Naive thymus-derived CD8-positive, alpha-beta T cell (primary cell): ENCODE measurements at places on chromosomes 7 and 10. TPM values are rescaled to one million over a fixed set of nuclear protein-coding genes. Genes with fewer than 3 reads are reported as not detected.

TMEM176B gene
- total RNA-seq, result not detected

NUDT1 gene
- total RNA-seq, result 18.5 TPM

DNA sequence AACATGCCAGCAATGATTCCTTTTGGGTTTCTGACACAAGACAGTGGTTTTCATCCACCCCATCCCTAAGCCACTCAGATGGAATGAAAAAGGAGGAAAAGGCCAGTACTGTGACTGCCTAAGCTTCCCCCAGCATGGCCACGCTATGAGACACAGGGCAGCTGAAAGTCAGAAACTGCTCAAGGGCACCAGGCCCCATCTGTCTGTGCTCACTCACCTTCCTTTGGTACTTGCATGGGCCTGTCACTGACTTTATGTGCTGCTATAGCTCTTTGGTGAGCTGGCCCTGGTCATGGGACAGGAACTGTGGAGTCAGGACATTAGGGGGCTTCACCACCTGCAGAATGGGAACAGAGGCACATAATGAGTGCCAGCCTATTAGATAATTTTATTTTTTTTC lies 21.2 kb upstream of the ACSM6 start:
- no peak overlapping the region for H3K27ac ChIP-seq
- H3K27me3 ChIP-seq, result peaks cover 2% of the 10 kb centered on the region
- H3K36me3 ChIP-seq, result no peaks in the 10 kb centered on the region
- DNase-seq, result no peak

SCRN1 gene
- 17.3 TPM for total RNA-seq

- H3K4me1 ChIP-seq, result peaks cover 14% of the 10 kb centered on the region
- H3K36me3 ChIP-seq, result no peaks in the 10 kb centered on the region
- no peaks in the 10 kb centered on the region for H3K27me3 ChIP-seq
Measured at GRCh38 chr10:123019941-123020703, 11.3 kb downstream of the ACADSB start.

DPY19L1 gene
- 7.1 TPM for total RNA-seq

GRCh38 chr7:81721437-81721836 lies 48.4 kb downstream of the HGF start:
- no peaks in the 10 kb centered on the region for H3K27me3 ChIP-seq
- DNase-seq, result no peak
- H3K27ac ChIP-seq, result no peak overlapping the region
- no peaks in the 10 kb centered on the region for H3K4me1 ChIP-seq
- H3K36me3 ChIP-seq, result no peaks in the 10 kb centered on the region
- no peak overlapping the region for H3K4me3 ChIP-seq

DNA sequence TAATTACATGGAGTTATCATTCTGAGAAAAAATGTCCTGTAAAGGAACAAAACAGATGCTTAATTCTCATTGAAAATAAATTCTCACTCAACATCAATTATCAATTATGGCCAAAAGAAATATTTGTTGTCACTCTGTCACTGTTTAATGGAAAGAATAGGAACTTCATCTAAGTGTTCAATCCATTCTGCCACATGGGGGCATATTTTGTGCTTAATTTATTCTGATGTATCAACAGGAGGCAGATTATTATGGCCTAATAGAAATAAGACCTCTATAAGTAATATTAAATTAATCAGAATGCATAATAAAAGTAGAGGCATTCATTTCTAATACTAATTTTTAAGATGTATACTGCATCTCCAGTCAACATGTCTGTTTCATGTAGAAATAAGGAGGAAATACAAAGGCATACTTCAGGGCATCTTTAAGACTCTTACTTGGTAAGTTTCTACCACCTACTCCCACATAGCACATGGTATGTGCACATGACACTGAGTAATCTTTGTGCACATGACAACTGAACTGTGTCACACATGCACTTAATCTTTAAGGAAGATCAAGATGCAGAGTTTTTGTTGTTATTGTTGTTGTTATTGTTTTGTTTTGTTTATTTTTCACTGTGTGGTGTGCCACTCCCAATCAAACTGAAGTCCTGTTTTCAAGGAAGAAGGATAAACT lies 420.4 kb upstream of the SEMA3A start:
- no peaks in the 10 kb centered on the region for H3K36me3 ChIP-seq
- no peak overlapping the region for H3K4me3 ChIP-seq
- H3K27me3 ChIP-seq, result no peaks in the 10 kb centered on the region
- no peak overlapping the region for H3K27ac ChIP-seq

DNA sequence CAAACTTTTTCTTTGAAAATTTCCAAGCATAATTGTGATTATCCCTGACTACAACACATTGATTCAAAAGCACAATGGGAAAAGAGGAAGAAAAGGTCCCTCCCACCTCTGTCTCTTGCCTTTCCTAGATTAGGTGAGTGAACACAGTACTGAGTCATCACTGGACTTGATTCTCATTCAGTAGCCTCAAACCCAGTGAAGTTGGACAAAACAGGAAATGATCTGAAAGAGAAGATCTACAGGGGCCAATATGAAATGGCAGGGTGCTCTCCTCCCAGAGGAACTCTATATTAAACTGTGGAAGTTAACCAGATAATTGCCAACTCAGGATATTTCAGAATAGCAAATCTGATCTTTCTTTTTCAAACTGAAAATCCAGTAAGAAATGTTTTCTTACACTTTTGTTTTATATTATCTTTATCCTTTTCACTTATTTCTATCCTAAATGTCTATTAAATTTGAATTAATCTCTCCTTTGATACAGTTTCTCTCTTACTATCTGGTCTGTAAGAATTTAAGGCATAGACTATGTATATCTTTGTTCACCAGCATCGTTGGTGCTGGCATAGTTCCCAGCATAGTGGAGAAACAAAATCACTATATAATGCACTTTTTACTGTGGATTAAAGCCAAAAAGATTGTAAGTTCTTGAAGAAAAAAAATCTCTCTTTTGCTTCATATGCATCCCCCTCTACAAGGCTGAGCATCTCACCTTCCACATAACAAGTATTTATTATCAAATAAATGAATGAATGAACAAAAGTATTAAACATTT lies 41.4 kb upstream of the IKZF1 start:
- no peak for DNase-seq
- H3K4me1 ChIP-seq, result peaks cover 91% of the 10 kb centered on the region
- peak overlapping the region; percentile 43 for H3K4me3 ChIP-seq
- H3K36me3 ChIP-seq, result no peaks in the 10 kb centered on the region
- peak overlapping the region; percentile 88 for H3K27ac ChIP-seq
- H3K27me3 ChIP-seq, result no peaks in the 10 kb centered on the region

DNA sequence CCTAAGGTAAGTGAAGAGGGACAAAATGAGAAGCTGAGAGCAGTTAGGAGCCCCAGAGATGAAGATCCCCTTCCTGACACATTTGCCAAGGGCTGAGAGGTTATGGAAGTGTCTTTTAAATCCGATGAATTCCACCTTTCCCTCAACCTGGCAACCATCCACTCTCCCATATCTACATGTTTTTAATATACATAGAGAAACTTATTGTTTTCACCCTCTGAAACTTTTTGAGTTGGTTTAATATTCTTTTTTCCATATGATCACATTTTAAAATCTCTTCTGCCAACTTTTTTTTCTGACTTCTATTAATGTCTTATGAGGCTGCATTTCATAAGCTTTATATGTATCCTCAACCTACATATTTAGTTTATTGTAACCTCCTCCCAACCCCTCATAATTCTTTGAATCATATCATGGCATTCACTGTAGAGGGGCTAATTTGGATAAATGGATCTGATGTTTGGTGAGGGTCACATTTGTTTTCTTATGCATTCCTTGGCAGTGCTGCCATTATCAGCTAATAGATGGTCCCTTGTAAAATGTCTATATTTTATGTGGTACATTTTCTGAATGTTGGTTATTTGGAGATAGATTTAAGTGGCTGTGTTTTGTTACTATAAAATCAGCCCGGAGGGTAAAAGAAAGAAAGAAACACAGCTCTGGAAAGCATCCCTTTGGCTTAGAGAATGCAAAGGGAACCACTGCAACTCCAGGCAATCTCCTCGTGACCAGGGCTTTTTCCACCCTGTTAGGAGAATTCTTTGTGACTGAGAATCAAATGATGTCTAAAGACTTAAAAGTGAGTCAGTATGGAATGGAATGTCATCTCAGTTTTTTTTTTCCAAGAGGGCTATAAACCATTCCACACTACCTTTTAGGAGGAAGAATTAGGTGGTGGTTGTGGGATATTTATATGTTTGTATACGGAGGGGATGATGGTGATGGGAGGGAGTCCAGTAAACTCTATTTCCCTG lies 334.4 kb downstream of the SUGCT start:
- no peak overlapping the region for H3K27ac ChIP-seq
- H3K4me3 ChIP-seq, result no peak overlapping the region
- no peaks in the 10 kb centered on the region for H3K36me3 ChIP-seq
- no peaks in the 10 kb centered on the region for H3K4me1 ChIP-seq
- DNase-seq, result no peak
- H3K27me3 ChIP-seq, result no peaks in the 10 kb centered on the region

- H3K4me1 ChIP-seq, result no peaks in the 10 kb centered on the region
- no peak for DNase-seq
- no peaks in the 10 kb centered on the region for H3K36me3 ChIP-seq
- no peak overlapping the region for H3K4me3 ChIP-seq
- H3K27ac ChIP-seq, result no peak overlapping the region
- no peaks in the 10 kb centered on the region for H3K27me3 ChIP-seq
Measured at GRCh38 chr10:92119340-92119739, 171.5 kb downstream of the CPEB3 start.

- H3K36me3 ChIP-seq, result peaks cover 24% of the 10 kb centered on the region
- H3K4me1 ChIP-seq, result peaks cover 65% of the 10 kb centered on the region
- peak overlapping the region; percentile 73 for H3K4me3 ChIP-seq
- H3K27ac ChIP-seq, result peak overlapping the region; percentile 83
- DNase-seq, result no peak
Measured at GRCh38 chr7:4748231-4748681, 27.2 kb upstream of the AP5Z1 start.

DNA sequence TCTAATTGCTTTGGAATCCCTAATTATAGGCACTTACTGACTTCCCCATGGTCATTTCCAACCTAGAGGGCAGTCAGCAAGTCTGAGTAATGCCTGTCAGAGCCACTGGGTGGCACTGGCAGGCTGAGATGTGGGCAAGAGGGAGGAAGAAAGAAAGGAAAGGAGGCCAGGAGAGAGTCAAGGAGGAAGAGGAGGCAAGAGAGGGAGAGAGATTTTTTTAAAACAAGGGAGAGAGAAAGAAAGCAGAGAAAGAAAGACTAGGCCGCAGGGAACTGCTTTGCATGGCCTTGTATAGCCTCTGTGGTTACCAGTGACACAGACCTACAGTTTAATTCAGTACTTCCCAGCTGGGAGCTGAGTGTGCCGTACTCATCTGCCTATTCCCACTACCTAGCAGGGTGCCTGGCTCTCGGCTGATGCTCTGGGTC lies 210.4 kb upstream of the ADO start:
- H3K4me1 ChIP-seq, result no peaks in the 10 kb centered on the region
- no peak overlapping the region for H3K27ac ChIP-seq

PRSS37 gene
- total RNA-seq, result not detected

- H3K4me3 ChIP-seq, result no peak overlapping the region
- DNase-seq, result no peak
- no peak overlapping the region for H3K27ac ChIP-seq
- peaks cover 8% of the 10 kb centered on the region for H3K4me1 ChIP-seq
- H3K36me3 ChIP-seq, result peaks cover 3% of the 10 kb centered on the region
- H3K27me3 ChIP-seq, result no peaks in the 10 kb centered on the region
Measured at GRCh38 chr10:113056441-113057021, 106.5 kb downstream of the TCF7L2 start.

RARRES2 gene
- total RNA-seq, result not detected

TMEM140 gene
- total RNA-seq, result 27.1 TPM

DNA sequence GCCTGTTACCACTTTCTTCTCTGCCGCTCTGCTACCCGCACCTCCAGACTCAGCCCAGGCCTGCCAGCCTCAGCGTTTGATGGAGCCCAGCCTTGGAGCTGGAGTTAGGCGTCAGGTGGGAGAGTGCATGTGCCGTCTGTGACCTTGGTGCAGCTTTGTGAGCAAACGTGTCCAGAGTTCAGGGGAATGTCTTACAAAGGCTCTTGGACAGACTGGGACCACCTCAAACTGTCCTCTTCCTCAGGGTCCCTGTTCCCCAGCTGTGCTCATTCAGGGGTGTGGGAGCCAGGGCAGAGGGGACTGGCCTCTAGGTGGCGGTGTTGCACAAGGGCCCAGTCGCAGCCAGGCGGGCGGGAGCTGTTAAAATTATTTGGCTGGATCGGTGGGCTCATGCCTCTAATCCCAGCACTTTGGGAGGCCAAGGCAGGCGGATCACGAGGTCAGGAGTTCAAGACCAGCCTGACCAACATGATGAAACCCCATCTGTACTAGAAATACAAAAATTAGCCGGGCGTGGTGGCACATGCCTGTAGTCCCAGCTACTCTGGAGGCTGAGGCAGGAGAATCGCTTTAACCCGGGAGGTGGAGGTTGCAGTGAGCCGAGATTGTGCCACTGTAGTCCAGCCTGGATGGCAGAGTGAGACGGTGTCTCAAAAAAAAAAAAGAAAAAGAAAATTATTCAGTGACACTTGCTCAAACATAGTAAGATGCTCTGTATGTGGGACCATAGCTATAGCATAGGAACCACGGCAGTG lies 89.2 kb downstream of the ADCY1 start:
- no peaks in the 10 kb centered on the region for H3K36me3 ChIP-seq
- no peak for DNase-seq
- no peaks in the 10 kb centered on the region for H3K27me3 ChIP-seq
- no peak overlapping the region for H3K4me3 ChIP-seq

- H3K36me3 ChIP-seq, result no peaks in the 10 kb centered on the region
- H3K27me3 ChIP-seq, result no peaks in the 10 kb centered on the region
- peak overlapping the region; percentile 58 for H3K27ac ChIP-seq
- DNase-seq, result no peak
- H3K4me1 ChIP-seq, result no peaks in the 10 kb centered on the region
- no peak overlapping the region for H3K4me3 ChIP-seq
Measured at GRCh38 chr7:25068502-25069213, 56.4 kb downstream of the CYCS start.

HNRNPH3 gene
- total RNA-seq, result 184 TPM

TRDMT1 gene
- total RNA-seq, result 17.9 TPM

GRCh38 chr10:126147866-126148587 lies 240.2 kb downstream of the ADAM12 start:
- H3K4me1 ChIP-seq, result no peaks in the 10 kb centered on the region
- no peaks in the 10 kb centered on the region for H3K36me3 ChIP-seq
- H3K27me3 ChIP-seq, result no peaks in the 10 kb centered on the region
- DNase-seq, result no peak

SPDYE11 gene
- not detected for total RNA-seq

FGL2 gene
- 6.1 TPM for total RNA-seq
